ENCODE measurements at places on chromosomes 6 and 20.

GRCh38 chr6:92767101-92767500 lies 652.3 kb downstream of the EPHA7 start:
- no peak for DNase-seq

DNA sequence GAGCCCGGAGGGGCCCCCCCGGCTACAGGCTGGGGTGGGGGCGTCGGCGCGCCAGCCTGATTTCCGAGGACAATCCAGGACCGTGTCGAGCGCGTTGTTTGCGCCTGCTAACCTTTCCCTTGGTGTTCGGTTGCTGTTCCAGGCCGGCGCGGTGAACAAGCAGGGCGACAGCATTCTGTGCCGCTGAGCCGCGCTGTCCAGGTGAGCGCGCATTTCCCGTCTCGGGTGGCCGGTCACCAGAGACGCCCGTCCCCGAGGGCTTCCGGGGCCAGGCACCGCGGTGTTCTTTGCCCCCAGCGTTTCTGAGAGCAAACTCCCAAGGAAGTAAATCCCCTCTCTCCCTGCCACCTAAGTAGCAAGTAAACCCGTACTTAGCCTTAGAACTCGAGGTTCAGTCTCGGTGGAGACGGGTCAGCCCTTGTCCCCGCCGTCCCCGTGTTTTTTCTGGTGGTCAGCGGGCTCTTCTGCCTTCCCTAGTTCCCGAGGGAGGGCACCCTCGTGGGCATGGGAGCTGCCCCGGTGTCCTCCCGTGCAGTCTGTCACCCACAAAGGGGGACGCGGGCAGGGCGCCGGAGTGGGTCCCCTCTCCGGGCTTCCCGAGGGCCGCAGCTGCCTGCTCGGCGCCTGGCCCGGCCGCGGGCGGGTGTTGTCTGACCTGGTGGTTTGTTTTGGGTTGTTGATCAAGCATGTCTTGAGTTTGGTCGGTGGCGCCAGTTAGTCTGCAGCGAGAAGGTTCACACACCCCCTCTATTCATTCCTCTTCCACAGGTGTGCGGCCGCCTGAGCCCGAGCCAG lies 1.5 kb downstream of the ID4 start:
- DNase-seq = no peak

DNA sequence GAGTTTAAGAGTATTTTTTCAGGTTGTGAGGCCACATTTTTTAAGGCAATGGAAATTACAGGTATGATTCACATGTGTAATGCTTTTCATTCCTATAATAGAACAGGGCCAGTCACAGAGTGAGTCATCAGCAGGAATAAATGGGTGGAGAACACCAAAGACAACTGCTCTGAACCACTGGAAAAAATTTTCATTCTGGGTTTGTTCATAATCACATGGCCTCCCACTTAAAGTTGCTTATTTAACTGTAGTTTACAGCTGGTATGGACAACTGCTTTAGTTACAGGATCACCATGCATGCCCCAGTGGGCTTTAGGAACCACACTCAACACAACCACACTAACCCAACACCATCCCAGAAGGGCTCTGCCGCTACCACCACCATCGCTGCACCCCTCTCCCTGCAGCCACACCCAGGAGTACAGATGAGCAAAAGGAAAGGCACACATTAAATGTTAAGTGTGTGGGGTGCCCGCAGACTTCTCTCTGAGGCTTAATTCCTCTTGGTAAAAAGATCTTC lies 107.0 kb upstream of the DST start:
- DNase-seq = no peak

- no peak for DNase-seq
Observed at GRCh38 chr6:118656847-118657451, 5.6 kb upstream of the CEP85L start.

DNA sequence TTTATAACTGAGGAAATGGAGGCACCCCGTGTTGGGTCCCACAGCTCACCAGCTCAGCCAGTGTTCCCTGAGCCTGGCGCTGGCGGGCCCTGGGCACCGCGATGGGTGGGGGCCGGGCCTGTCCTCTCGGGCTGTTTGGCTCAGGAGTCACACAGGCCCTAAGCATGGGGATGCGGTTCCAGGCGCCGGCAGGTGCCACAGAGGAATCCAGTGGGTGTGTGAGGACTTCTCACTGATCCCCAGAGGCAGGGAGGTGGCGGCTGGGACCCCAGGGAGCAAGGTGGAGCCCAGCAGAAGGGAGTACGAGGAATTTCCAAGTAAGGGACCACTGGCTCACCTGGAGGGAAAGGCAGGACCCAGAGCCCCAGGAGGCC lies 57.5 kb downstream of the IRF4 start:
- DNase-seq = peak; percentile 18

DNA sequence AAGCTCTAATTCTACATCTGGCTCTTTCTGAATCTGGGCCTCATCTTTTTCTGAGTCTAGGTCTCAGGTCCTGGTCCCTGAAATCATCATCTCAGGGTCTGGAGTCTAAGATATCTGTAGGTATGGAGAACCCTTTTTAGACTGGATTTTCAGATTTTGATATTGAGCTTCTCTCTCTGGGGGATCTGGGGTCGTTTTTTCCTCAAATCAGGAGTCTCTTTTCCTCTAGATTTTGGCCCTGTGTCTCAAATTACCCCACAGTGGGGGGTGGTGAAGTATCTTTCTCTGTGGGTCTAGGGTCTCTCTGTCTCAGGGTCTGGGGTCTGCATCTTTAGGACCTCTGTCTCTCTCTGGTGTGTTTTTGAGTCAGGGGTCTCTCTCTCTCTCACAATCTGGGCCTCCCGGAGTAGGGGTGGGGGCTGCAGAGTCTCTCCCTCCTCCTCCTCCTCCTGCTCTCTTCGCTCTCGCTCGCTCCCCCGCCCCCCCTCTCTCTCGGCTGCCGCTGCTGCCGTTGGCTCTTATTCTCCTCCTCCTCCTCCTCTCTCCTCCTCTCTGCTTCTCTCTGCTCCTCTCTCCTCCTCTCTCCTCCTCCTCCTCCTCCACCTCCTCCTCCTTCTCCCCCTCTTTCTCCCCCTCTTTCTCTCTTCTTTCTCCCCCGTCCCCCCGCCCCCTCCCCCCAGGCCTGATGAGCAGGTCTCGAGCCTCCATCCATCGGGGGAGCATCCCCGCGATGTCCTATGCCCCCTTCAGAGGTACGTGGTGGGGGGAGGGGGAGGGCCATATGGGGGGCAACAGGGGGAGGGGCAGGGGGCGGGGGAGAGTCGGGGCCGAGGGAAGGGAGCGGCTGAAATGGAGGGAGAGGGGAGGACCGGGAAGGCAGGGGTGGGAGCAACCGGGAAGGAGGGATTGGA lies at the start of gene SYNGAP1:
Gene SYNGAP1 (plus strand): TSS at position 486 of the 911 bp plus-strand sequence. CDS start 200 bp downstream, at position 686.
- peak; percentile 72 for DNase-seq

DNA sequence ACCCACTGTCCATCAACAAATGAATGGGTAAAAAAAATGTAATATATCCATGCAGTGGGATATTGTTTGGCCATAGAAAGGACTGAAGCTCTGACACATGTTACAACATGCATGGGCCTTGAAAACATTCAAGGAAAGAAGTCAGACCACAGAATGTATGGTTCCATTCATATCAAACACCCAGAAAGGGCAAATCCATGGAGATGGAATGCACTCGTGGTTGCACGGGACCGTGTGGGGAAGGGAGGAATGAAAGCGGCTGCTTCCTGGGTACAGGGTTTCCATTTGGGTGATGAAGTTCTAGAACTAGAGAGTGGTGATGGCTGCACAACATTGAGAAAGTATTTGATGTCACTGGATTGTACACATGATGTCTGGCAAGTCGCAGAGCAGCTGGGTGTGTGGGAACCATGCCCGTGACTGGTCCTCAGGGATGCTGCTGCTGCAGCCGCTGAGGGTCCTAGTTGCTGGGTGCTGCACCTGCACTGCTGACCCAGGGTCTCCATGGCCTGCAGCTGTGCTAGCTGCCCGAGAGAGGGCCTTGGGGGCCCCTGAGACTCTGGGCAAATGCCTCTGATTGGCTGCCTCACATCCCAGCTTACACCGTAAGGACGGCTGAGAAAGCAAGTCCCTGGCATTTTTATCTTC lies 220.3 kb downstream of the NRN1 start:
- no peak for DNase-seq

DNA sequence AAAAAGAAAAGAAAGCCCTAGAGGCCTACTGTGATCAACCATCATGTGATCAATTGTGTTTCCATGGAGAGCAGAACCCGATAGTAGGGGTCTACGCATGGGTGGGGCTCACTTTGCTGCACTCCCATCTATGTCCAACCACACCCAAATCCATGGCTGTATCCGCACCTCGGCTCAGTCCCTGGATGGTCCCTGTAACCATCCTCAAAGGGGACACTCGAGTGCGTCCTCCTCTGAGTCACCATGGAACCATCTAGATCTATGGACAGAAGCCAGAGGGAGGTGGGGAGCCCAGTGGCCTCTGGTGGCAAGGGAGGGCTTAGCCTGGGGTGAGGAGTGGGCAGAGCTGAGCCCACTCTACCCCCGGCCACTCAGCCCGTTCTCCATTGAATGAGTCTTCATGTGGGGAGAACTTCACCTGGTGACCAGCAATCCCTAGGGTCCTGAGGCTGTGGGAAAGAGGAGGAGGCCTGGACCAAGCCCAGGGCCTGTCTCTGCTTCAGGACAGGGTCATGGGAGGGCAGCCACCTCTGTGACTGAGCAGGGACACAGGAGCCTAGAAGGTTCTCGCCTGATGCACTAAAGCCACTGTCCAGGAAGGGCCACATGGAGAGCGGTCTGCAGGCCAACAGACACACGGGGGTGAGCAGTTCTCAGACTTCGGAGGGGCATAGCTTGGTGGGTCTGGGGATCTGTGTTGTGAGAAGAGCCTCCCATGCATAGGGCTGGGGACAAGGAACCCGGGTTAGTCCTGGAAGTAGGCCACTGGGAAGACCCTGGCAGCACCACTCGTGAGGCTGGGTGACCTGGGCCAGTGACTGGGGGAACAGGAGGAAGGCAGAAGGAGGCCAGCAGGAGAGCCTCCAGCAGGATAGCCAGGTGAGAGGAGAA lies 19.3 kb downstream of the RAET1L start:
- DNase-seq = no peak

- DNase-seq = no peak
Observed at GRCh38 chr6:114564302-114564933, 221.6 kb upstream of the HS3ST5 start.

GRCh38 chr20:44807684-44808056 lies 2.7 kb downstream of the RIMS4 start:
- no peak for DNase-seq

- peak; percentile 99 for DNase-seq
Observed at GRCh38 chr20:63273635-63274380, 1.2 kb downstream of the ARFGAP1 start.

GRCh38 chr6:45877970-45878590 lies 137.6 kb downstream of the CLIC5 start:
- no peak for DNase-seq

- no peak for DNase-seq
Observed at GRCh38 chr6:143961886-143962878, 45.9 kb downstream of the PLAGL1 start.

DNA sequence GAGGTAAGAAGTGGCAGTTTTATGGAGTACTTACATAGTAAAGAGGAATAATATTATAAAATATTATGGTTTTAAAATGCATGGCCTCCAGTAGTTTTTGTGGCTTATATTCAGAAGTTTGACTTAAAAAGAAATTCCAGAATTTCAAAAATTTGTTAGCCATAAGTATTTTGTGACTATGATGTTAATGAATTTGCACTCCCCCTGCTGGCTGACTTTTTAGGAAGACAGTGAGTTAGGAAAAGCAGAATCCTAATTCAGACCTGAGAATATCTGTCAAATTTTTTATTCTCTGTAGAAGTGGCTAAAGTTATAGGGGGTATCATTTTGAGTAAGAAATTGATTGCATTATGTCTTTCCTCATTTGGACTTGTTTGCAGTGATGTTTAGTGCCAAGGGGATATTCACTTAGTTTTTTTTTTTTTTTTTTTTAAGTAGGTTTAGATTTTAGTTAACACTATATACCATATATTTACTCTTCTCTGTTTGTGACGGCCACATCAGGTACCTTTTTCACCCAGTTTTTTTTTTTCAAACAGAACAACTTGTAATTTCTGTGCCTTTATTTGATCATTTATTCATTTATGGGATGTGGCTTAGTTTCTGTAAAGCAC lies 40.8 kb downstream of the ZFAND3 start:
- DNase-seq = no peak

DNA sequence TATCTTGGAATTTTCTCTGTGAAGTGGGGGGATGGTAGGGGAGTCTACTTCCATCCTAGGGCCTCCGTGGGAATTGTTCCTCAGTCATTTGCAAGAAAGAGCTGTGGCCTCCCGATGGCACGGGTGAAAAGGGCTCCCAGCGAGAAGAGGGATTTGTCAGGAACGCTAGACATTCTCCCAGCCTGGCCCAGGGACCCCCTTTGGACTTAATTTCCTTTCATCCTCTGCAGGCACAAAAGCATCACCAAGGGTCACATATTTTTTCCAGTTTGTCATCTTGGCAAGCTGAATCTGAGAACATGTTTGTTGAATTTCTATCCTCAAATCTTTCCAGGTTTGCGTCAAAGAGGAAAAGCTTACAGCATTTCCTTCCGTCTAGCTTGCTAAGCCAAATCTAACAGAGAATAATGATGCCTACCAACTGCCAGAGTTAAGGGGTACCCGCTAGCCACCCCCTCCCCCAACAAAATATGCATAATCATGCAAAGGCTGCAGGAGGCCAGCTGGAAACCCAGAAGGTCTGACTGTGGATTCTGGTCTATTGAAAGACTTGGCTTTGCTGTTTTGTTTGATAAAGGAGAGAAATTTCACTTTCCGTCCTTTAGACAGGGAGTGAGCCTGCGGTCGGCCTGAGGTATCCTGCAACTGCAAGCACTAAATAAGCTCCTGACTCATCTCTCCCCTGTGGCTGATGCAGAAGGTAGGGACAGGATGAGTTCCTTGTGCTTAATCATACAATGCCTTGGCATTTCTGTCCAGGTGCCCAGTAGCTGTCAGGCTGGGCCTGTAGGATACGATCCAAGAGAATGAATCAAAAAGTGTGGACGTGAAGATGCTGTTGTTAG lies 23.1 kb downstream of the PSMG4 start:
- peak; percentile 95 for DNase-seq

DNA sequence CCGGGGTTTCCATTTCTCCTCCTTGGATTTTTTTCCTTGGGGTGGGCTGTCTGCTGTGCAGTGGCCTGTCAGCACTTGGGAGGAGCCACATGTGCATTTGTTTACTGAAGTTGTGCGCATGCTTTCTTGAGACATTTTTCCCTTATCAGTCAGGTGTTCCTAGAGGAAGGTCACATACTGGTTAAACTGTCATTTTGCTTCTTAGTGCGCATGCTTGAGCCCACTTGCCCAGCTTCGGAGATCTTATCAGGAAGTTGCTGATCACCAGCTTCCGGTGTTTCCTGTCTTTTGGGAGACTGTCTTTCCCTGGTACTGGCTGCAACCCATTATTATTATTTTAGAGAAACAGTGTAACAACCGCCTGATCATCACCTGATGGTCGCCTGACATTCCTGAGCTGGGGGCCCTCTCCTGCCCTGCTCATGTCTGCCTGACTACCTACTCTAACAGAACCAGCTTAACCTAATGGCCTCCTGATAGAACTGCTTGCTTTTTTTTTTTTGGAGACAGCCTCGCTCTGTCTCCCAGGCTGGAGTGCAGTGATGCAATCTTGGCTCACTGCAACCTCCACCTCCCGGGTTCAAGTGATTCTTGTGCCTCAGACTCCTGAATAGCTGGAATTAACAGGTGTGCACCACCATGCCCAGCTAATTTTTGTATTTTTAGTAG lies 378 bp upstream of the ERVFRD-1 start:
- no peak for DNase-seq

GRCh38 chr6:1047981-1048541 lies 263.8 kb upstream of the FOXQ1 start:
- DNase-seq = no peak

GRCh38 chr6:7242835-7243178 lies 70.2 kb downstream of the SSR1 start:
- DNase-seq = no peak

- DNase-seq = peak; percentile 95
Observed at GRCh38 chr6:43669050-43669921, 18.3 kb downstream of the MRPS18A start.

- no peak for DNase-seq
Observed at GRCh38 chr6:165178056-165178455, 131.3 kb downstream of the C6orf118 start.
